RCC 7860 (cell line): ENCODE measurements at places on chromosomes 12 and 14.

DNA sequence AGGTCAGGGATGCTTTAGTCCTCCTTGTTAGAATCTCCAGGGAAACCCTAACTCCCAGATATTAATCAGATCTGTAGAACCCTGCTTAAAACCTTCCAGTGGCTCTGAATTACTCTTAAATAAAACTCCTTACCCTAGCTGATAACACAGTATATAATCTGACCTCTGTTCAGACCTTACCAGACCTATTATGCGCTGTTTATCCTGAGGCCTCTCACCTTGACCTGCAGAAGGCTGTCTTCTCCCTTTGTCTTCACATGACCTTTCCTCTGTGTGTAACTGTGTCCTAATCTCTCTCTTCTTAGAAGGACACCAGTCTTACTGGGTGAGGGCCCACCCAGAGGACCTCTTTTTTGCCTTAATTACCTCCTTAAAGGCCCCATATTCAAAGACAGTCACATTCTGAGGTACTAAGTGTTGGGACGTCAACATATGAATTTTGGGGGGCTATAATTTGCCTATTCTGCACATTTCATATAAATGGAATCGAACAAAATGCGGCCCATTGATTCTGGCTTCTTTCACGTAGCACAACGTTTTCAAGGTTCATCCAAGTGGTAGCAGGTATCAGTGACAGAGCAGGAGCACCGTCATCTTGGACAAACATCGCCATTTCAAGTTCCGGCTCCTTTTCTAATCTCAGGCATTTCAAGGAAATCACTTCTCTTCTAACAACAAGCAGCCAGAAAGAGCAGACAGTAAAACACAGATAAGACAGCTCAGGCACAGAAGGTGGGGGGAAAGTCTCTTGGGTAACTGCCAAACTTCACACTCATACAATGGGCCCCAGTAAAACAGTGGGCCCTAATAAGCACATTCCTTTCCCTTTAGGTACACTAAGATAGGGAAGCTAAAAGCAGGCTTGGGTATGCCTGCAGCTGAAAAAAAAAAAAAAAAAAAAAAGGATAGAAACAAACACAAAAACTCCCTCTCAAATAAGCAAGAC lies 200.2 kb upstream of the NUDT4 start:
- DNase-seq, result no peak

DNA sequence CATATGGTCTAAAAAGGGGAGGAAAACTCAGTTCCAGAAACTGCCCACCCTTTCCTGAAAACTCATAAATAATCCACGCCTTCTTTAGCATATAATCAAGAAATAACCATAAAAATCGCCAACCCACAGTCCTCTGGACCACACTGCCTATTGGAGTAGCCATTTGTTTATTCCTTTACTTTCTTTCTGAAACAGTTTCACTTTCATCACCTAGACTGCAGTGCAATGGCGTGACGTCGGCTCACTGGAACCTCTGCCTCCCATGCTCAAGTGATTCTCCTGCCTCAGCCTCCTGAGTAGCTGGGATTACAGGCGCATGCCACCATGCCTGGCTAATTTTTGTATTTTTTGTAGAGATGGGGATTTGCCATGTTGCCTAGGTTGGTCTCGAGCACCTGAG lies 44.2 kb downstream of the CLMN start:
- DNase-seq, result no peak

DNA sequence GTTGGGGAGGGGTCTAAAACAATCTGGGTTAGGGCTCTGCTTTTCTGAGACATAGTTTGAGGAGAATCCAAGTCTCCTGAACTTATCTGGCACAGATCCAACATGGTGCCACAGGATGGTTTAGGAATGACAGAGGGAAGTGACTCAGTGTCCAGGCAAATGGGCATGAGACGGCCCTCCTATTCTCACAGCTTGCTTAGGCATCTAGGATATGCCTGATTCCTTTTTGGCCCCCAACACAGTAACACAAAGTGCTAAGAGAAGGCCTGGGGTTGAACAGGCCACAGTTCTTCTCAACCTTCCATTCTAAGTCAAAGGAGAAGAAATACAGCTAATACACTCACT lies 117.7 kb downstream of the ZFP36L1 start:
- peak; percentile 69 for DNase-seq

DNA sequence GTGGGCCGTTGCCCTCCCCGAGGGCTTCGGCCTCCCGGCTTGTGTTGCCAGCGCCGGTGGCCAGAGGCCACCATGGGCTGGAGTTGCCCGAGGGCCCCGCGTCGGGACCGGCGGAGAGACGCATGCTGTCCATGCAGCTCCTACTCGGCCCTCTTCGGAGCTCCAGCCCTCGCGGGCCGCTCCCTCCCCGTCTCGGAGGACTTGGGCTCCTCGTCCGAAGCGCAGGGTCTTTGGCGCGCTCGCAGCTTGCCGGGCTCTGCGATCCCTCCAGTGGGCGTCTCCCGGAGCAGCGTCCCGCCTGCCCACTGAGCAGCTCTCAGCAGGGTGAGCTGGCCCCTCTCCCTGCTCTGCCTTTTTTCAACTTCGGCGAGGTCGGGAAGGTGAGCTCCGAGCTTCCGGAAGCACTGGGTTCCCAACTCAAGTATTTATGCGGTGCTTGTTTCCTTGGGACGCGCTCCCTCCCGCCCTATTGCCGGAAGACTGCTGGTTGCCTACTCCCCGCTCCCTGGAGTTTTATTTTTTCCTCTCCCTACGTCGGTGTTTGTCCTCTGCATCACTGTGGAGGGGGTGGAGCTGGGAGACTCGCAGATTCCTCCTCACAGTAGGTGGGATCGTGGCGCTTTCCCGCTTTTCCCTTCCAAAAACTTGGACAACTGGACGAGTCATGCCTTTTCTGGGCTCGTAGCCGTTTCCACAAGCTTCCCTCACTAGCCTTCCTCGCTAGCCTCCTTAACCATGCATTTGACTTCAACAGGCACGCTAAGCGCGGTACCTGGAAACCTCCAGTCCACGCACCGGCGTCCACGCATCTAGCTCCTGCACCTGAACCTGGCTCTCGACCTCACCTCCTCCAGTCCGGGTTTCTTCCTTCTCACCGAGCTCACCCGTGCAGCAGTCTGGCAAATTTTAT lies at the start of gene AVPR1A:
TSS of gene AVPR1A (minus strand) at position 489 of the 910 bp plus-strand sequence. CDS start at position 124, 365 bp downstream.
- DNase-seq, result no peak

DNA sequence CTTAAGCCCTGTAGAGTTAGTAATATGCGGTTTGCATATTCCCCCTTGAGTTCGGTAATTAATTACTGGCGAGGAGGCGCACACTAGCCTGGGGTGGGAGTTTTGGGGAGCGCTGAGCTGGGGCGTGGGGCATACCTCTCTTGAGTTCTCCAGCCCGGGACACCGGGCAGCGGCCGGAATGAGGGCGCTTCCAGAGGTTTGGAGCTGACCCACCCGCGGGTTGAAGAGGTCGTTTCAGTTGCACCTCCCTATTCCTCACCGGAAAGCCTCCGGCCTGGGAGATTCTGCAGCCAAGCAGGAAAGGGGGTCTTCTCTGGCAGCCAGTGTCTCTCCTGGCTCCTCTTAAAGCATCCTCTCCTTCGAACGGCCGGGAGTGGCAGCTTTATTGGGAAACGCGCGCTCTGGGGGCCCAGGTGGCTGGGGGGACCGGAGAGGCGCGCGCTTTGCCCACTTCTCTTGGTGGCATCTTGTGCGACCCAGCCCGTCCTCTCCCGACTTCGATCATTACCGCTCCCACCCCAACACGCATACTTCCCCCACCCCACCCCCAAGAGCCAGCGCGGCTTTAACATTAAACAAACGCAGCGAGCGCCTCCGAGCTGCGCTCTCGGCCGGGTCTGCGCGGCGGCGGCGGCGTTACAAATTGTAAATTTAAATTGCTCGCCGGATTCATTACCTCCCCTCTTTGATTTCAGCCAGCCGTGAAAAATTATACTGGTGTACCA lies 3.9 kb upstream of the LHX5 start:
- DNase-seq, result no peak
